ENCODE measurements at places on chromosomes 12 and 14.

DNA sequence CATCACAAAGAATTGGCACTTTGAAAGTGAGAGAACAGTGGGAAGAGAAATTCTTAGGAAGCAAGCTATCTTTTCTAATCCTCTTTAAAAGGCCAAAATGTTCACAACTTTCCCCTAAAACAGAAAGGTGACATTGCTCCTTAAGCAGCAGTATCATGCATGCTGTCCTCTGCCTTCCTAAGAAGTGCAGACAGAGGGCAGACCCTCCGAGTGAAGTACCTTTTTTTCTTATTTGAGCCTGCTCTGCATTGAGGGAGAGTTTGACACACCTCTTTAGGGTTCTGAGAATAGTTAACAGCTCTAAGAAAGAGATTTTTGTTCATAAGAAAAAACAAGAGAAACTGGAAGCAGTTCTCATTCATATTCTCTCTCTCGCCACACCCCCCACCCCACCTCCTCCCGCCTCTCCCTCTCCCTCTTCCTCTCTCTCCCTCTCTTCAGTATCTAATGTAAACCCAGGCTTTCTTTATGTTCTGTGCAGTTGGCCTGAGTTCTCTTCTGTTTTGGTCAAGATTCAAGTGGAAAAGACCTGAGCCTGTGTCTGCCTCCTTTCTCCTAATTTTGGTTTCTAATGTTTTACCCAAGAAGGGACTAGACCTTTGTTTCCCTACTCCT, 709.1 kb downstream of the DIO2 start:
- no peaks in the 10 kb centered on the region for H3K4me1 ChIP-seq
- no peak overlapping the region for H3K27ac ChIP-seq
- H3K36me3 ChIP-seq, result no peaks in the 10 kb centered on the region
- no peak for DNase-seq
- H3K27me3 ChIP-seq, result no peaks in the 10 kb centered on the region

GRCh38 chr14:72916174-72916573, 10.1 kb upstream of the DCAF4 start:
- no peak overlapping the region for H3K27ac ChIP-seq
- H3K4me1 ChIP-seq, result no peaks in the 10 kb centered on the region

GRCh38 chr12:92827836-92828431, 101.2 kb downstream of the EEA1 start:
- no peaks in the 10 kb centered on the region for H3K36me3 ChIP-seq
- no peaks in the 10 kb centered on the region for H3K4me1 ChIP-seq
- H3K4me3 ChIP-seq, result no peak overlapping the region
- no peaks in the 10 kb centered on the region for H3K27me3 ChIP-seq
- DNase-seq, result peak; percentile 40
- H3K27ac ChIP-seq, result no peak overlapping the region

- H3K36me3 ChIP-seq, result no peaks in the 10 kb centered on the region
- DNase-seq, result no peak
- H3K27me3 ChIP-seq, result no peaks in the 10 kb centered on the region
- H3K4me3 ChIP-seq, result peak overlapping the region; percentile 79
Observed at GRCh38 chr12:58916161-58916621, 4.1 kb downstream of the LRIG3 start.

DNA sequence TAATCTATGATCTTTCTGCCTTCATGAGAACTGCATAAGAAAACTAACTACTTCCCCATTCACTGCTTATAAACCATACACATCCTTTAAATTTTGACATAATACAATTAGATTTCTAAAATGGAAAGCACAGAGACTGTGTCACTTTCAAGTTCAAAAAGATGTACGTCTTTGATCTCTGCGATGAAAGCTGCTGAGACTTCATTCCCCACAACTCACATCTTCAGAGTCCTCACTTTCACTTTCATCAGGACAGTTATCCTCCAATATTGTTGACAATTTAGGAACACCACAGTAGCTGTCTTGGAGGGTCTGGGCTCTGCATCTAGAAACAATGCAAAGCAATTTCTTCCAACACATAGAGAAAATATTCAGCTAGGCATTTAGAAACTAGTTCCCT, 47.9 kb upstream of the KCNC2 start:
- no peaks in the 10 kb centered on the region for H3K36me3 ChIP-seq
- no peak overlapping the region for H3K27ac ChIP-seq
- no peaks in the 10 kb centered on the region for H3K4me1 ChIP-seq
- no peak overlapping the region for H3K4me3 ChIP-seq
- no peak for DNase-seq
- no peaks in the 10 kb centered on the region for H3K27me3 ChIP-seq

GRCh38 chr14:100994082-100994481, 90.6 kb upstream of the RTL1 start:
- H3K27me3 ChIP-seq, result no peaks in the 10 kb centered on the region
- no peak for DNase-seq
- H3K36me3 ChIP-seq, result no peaks in the 10 kb centered on the region

DNA sequence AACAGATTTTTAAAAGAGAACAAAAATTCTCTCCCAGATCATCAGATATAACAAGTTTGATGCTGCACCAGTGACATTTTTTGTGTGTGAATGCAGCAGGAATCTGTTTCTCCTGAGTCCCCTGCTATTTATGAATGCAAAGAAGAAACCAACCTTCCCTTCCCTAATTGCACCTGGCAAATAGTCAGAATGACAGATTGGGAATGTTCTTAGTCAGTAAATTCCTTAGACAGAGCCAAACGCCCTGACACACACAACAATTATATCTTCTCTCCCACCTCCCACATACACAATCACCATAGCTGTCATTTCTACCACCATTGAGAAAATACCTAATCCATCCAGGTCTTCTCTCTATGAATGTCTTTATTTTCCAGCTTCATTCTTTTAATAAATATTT, 174.4 kb downstream of the ALG10B start:
- no peak overlapping the region for H3K4me3 ChIP-seq
- no peak overlapping the region for H3K27ac ChIP-seq
- no peaks in the 10 kb centered on the region for H3K27me3 ChIP-seq
- no peak for DNase-seq
- H3K36me3 ChIP-seq, result no peaks in the 10 kb centered on the region

DNA sequence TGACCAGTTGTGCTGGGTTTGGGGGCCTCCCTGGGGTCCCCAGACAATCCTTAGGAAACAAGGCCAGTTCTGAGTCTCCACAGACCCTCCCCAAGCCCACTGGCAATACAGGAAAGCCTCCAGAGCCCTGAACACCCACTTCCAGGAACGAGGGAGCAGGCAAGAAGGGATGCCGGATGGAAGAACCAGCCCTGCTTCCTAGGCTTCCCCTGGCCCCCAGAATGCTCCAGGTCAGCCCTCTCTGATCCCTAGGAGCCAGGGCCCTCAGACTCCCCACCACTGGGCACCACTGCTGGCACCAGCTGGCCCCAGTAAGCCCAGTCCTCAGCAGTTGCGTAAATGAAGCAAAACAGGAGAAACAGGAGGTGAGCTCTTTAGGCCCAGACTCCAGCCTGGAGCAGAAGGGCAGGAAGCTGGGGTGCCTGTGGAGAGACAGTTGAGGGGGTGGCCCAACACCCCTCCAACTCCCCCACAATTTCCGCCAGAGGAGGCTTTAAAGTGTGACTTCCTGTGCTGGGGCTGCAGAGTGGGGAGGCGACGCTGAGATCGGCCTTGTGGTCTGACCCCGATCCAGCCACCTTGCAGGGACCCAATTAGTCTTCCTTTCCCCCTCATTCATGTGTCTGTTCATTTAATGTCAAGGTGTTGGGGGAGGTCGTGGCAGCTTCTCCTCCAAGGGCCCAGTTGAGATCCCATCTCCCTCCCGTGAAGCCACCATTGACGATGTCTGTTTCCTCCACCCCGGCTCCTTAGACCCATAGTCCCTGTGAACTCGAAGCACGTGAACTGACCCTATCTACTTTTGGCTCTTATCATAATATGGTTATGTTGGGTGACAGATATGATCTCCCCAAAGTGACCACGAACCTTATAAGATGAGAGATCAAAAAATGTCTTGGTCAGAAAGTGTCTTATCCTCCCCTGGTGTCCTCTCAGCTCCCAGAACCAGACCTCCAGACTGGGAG, 4.7 kb downstream of the TNFRSF1A start:
- H3K36me3 ChIP-seq, result peaks cover 18% of the 10 kb centered on the region
- H3K27me3 ChIP-seq, result no peaks in the 10 kb centered on the region
- no peak for DNase-seq
- peak overlapping the region; percentile 99 for H3K27ac ChIP-seq
- H3K4me3 ChIP-seq, result peak overlapping the region; percentile 96
- H3K4me1 ChIP-seq, result peaks cover 29% of the 10 kb centered on the region

DNA sequence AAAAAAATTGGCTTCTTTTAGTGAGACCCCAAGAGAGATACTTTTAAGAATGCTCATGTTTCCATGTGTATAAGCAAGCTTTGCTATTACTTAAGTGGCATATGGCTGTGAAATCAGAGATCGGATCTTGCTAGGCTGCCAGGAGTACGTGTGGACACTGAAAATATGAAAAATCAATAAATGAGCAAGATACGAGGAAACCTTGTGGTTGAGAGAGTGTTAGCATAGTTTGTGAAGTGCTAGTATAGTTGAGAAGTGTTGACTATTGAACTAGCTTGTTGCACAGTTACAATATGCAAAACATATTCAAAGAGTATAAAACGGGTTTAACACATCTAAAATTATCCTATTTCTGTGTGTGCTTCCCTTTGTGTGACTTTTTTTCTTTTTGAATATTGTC, 230.9 kb upstream of the NOVA1 start:
- H3K27ac ChIP-seq, result no peak overlapping the region
- no peaks in the 10 kb centered on the region for H3K4me1 ChIP-seq
- H3K27me3 ChIP-seq, result no peaks in the 10 kb centered on the region
- H3K4me3 ChIP-seq, result no peak overlapping the region

GRCh38 chr12:12095021-12095420, 24.3 kb downstream of the BCL2L14 start:
- H3K4me3 ChIP-seq, result no peak overlapping the region
- H3K36me3 ChIP-seq, result no peaks in the 10 kb centered on the region
- H3K27me3 ChIP-seq, result no peaks in the 10 kb centered on the region
- no peaks in the 10 kb centered on the region for H3K4me1 ChIP-seq
- no peak overlapping the region for H3K27ac ChIP-seq
- no peak for DNase-seq

DNA sequence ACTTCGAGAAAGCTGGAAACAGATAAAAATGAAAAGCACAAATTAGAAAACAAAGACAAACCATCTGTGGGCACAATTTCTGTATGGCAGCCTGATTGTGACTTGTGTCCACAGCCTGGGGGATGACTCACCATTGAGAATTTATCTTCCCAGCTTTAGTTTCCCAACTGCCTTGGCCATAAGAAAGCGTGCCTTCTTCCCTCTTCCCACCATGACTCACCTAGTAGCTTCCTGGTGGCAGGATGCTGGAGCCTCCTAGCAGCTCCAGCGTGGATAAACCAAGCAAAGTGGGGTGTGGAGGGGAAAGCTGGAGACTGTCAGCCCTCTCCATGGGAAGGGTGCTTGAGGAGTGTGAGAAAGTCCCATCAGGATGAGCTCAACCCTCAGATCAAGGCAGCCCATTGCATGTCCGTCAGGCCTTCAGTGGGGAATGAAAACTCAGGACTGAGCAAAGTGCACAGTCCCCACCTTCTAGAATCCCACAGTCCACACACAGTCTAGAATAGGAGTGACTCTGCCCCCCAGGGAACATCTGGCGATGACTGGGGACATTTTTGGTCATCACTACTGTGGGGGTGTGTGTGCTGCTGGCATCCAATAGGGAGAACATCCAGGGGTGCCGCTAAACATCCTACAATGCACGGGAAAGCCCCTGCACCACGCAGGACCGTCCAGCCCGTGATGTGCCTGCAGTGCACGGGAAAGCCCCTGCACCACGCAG, 22.4 kb upstream of the SERPINA6 start:
- H3K27ac ChIP-seq, result no peak overlapping the region
- DNase-seq, result no peak
- H3K36me3 ChIP-seq, result no peaks in the 10 kb centered on the region
- H3K4me1 ChIP-seq, result no peaks in the 10 kb centered on the region
- H3K4me3 ChIP-seq, result no peak overlapping the region
- H3K27me3 ChIP-seq, result no peaks in the 10 kb centered on the region

DNA sequence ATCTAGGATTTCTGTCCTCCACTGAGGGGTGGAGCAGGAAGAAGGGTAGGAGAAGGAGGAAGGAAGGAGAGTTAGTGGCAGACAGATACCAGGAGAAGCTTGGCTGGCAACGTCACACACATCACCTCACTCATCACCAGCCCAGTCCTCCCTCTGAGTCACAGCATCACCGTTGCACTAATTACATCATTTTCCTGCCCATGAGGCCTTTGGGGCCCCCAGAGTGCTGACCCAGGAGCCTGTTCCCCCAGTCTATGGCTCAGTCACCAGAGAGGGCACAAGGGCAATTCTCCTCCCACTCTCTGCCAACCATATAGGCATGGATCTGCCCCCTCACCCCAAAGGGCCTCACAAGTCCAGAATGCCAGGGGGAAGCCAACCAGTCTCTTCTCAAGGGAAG, 4.6 kb downstream of the RND1 start:
- no peak for DNase-seq
- no peak overlapping the region for H3K27ac ChIP-seq
- H3K36me3 ChIP-seq, result no peaks in the 10 kb centered on the region

DNA sequence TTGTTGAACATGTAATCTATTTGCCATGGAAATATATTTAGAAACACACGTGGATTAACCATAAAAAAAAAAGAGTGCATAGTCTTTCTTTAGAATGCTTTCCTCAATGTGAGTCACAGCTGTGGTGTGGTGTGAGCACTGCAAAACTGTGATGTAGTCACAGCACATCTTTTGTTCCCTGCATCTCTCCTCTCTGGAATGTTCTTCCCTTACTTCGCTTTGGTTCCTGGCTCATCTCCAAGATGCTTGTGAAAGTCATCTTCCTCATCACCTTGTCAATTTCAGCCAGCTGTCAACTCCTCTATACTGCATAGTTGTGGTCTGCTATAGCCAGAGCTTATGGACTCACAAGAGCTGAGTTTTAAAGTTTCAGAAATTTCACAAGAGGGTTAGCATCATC, 60.2 kb downstream of the STAB2 start:
- H3K36me3 ChIP-seq, result no peaks in the 10 kb centered on the region
- H3K4me3 ChIP-seq, result no peak overlapping the region
- H3K27ac ChIP-seq, result no peak overlapping the region
- no peak for DNase-seq
- no peaks in the 10 kb centered on the region for H3K27me3 ChIP-seq
